ENCODE measurements at places on chromosomes 7 and 10.
A peak's percentile ranks its signal among the peaks of the same experiment; 100 is the strongest.

DNA sequence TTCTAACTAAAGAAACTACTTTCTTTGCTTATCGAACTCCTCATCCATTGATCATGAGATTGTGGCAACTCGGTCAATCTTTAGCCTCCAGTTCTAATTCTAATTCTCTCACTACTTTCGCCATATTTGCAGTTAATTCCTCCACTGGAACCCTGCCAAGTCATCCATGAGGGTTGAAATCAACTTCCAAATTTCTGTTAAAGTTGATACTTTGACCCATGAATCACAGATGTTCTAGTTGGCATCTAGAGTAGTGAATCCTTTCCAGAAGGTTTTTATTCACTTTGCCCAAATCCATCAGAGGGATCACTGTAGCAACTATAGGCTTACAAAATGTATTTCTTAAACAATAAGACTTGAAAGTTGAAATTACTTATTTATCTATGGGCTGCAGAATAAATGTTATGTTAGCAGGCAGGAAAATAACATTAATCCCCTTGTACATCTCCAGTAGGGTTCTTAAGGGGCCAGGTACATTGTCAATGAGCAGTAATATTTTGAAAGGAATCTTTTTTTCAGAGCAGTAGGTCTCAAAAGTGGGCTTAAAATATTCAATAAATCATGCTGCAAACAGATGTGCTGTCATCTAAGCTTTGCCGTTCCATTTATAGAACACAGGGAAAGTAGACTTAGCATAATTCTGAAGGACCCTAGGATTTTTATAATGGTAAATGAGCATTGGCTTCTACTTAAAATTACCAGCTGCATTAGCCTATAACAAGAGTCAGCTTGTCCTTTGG lies 39.4 kb downstream of the CCDC71L start:
- no peak for DNase-seq

DNA sequence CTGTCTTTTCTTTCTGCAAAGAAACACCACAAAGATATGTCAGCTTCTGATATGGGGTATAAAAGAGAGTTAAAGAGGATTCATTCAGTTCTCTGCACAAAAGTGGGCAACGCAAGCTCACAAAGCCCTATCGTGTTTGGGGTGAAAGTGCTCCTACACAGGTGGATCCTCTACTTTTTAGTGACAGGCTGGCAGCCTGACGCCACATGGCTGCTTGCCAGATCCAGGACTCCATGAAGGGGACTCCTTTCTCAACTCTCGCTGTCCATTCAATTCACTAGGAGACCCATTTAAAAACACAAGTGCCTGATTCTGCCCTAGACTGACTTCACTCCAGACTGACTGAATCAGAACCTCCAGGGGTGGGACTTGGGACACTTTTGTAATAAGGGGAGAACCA lies 8.0 kb downstream of the PARP12 start:
- DNase-seq: no peak

DNA sequence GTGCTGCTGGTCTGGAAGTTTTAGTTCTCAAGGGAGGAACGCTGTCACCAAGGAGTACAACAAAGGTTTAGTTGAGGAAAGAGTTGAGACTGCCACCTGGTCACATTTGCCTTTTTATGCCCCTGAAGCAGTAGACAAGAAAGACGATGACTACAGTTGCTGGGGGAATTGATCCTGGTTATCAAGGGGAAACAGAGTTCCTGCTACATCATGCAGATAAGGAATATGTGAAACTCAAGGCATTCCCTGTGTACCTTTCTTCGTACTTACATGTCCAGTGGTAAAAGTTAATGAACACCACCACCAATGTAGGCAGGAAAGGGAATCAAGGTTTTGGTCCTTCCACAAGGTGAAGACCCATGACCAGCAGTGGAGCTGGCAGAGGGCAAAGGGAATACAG lies 31.8 kb downstream of the SLC35B4 start:
- no peak for DNase-seq

DNA sequence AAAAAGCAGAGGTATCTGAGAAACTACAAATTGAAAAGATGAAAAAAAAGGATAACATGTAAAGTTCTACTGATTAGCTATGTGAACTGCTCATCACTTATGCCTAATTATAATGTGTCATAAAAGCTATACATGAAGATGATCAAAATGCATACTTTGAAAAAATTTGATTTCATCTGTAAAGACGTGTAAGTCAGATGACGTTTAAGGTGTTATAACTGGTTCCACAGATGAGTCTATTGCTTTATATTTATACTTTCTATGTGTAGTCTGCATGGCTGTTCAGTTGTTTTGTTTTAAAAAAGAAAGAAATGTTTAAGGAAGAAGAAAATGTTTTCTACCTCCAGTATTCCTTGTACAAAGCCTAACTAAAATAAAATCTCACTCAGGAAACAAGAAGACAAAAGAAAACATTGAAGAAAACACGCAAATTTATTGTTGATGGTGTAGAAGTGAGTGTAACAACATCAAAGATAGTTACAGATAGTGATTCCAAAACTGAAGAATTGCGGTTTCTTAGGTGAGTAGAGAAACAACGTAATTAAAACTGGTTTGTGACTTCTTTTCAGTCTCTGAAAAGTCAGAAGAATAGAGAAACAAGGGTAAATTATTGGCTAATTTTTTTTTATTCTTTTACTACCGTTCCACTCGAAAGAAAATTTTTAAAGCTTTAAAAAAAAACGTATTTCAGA lies 38.4 kb downstream of the SLK start:
- no peak for DNase-seq

GRCh38 chr10:11225935-11226334 lies 208.3 kb downstream of the CELF2 start:
- peak; percentile 76 for DNase-seq

GRCh38 chr7:155327590-155328320 lies 30.1 kb downstream of the INSIG1 start:
- no peak for DNase-seq

DNA sequence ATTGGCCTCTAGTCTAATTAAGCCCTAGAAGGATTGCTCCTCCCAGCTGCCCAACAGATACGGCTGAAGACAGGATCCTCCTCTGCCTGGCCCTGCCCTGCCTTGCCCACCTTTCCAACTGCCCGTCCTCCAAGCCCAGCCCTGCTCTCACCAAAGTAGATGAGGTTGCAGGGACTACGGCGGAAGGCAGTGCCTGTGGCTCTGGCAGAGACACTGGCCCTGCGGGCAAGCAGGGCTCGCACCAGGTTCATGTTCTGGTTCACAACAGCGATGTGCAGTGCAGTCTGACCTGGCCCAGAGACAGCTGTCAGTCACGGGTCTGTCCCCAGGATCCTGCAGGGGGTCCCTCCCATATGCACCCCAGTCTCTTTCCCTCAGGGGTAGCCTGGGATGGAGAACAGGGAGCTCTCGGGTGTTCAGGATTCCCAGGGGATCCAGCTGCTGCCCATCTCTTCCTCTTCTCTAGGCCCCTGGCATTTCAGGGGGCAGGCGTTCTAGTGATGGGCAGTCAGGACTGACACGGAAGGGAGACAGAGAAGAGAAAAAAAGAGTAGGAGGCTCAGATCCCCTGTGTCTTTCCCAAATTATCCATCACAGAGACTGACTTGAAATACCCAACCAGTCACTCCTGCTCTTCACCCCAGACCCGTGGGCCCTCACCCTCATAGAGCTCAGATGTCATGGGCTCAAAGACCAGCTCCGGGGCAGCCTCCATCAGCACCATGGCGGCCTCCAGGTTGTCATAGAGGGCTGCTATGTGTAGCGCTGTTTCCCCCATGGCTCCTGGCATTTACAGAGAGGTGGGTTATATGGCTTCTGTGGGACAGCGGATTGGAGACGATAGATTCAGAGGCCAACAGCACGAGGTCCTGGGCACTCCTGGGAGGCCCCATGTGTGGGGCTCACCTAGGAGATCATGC lies 8.3 kb downstream of the TRPV6 start:
- DNase-seq: no peak

GRCh38 chr7:27169658-27170425 lies 4.3 kb downstream of the HOXA10 start:
- no peak for DNase-seq

DNA sequence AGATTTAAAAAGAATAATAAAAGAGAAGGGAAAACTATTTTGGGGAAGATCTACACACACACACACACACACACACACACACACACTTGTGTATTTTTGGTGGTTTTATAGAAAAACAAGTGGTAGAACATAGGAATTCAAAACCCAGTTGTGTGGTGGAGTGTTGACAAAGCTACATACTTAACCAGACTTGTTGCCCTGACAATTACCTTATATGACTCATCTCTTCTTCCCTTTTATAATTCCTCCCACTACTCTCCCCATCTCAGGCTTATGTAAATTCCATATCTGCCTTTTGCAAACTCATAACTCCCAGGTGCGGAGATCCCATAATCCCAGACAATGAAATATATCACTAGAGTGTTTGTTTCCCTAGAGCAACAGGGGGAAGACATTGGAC lies 873.7 kb downstream of the NXPH1 start:
- DNase-seq: no peak

DNA sequence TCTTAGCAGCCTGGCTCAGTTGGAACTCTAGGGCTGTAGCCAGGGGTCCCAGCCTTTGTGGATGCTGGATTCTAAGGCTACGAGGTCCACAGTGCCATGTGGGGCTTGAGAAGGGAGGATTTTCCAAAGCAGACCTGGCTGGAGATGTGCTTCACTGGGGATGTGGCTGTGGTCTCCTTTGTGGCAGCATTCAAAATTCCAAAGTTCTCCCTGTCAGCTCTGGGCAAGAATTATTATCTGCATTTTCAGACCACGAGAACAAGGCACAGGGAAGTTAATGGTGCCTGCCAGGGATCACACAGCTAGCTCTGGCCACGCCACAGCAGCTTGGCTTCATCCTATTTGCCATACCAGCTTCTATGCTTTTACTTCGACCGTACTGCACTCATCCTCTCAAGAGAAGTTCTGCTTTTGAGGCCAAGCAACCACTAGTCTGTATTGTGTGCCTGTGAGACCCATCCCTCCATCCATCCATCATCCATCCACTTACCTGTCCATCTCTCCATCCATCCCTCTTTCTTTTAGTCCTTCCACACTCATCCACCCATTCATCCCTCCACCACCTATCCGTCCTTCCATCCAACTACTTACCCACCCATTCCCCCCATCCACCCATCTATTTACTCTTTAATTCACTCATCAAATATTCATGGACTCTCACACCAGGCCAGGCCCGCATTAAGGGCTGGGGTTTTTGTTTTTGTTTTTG lies 71.5 kb downstream of the ZMIZ1 start:
- DNase-seq: no peak

- no peak for DNase-seq
Measured at GRCh38 chr10:121064491-121064890, 213.3 kb downstream of the WDR11 start.

DNA sequence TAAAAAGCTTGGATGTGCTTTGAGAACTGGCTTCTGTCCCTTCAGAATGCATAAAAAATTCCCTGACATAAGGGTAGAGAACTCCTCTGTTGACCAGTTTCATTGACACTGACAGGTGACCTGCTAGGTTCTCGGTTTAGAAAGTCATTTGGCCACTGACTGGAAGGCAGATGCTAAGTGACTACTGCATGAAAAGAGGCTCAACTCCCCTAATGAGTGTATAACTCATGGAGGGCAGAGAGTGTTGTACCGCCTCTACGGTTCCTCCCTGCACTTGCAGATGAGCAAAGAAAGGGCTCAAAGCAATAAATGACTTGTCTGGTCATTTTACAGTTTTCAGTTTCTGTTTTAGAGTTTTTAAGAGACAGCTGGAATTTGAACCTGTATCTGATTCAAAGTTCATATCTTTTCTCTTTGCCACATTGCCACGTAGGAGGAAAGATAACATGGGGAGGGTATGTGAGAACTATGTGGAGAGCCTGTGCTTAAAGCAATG lies 2.9 kb upstream of the FGL2 start:
- DNase-seq: no peak

DNA sequence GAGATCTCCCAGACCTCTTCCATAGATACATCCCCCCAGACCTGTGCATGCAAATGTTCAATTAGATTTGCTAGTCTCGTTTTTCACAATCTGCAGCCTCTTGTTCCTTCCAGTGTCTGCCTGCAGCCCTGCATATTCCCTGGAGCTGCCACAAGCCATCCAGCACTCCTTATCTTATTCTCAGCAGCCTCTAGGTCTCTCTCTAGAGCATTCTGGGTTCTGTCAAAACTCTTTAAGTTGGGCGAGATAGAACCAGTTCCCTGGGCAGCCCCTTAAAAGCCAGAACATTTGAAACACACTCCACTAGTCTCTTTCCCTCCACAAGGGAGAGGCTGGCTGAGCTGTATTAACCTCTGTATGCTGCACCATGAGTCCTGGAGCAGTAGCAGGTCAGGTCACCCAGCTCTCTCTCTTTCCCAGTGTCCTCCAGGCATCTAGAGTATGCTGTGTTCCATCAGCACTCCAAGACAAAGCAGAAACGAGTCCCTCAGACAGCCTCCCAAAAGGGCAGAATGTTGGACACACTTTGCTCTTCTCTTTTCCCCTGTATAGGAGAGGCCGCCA lies 20.6 kb upstream of the MCM10 start:
- DNase-seq: no peak

DNA sequence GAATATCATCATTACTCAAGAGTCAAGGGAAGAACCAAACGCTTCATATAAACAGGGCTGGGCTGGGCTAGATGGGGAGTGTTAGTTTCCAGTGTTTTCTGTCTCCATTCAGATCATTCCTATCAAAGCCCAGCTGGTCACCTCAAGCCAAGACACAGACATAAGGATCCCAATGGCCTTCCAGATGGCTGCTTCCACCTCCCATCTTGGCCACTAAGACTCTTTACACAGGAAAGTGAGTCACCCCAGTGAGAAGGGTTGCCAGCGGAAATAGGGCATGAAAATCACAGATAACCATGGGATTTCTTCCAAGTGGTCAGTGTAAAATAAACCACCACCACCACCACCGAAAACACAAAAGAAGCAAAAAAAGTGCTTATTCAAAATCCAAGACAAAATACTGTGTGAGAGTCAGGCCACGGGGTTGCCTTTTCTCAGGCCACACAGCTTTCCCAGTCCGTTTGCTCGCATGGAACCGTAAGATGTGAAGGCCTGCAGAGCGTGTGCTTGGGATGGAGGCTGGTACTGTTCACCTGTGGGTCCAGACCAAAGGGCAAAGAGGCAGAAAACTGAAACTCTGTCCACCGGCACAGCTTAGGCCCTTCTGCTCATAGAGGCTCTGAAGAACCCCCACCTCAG lies 5.6 kb downstream of the PRSS2 start:
- no peak for DNase-seq

DNA sequence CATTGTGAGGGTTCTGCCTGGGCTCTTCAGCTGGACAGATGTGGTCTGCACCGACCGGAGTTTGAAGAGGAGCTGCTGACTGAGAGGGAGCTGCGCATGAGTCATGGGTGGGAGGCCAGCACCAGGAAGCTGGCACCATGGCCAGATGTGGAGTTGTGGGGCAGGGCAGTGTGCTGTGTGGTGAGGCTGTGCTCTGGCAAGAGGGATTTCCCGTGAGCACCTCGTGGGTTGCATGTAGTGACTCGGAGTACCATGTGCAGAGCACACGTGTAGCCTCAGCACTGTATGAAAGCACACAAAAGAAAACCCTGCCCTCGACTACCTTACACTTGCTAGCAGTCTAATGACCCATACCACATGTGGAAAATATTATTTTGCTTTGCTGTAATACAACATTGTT lies 103.4 kb downstream of the WNT2 start:
- no peak for DNase-seq

- no peak for DNase-seq
Measured at GRCh38 chr7:151194188-151194587, 7.1 kb upstream of the ASB10 start.

- no peak for DNase-seq
Measured at GRCh38 chr7:80508440-80508839, 3.4 kb downstream of the GNAT3 start.
